ENCODE measurements at places on chromosomes 7 and 10.

DNA sequence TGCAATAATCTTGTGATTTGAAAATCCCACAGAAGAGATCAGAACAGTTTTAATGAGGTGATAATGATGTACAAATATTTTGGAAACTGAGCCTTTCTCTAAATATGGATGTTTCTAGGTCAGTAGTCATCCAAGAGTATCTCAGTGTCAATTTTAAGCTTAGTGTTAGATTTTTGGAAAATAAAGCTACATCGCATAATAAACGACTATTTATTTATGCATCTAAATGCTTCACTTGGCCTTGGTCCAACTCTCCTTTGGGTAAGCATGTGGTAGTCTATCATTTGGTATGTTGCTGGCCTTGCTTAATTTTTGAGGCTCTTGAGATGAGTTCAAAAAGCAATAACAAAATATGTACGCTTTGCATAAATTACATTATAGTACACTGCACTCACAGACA is 5.4 kb upstream of the PPP1R9A start:
- DNase-seq: no peak

DNA sequence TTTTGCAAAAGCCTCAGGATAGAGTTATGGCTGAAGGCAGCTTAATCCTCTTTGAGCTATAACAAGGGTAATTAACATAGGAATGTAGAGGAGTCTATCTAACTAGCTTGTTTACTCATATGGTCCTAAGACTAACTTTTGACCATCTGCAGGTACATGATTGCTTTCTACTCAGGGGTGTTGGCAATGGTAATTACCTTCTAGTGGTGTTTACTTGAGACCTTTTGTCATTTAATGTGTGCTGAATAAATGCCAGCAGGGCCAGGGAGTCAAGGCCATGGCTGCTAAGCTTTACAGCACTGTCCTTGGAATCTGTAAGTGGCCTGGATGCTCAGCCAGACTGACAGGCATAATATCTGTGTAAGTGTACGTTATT is 1325.0 kb downstream of the XPNPEP1 start:
- no peak for DNase-seq

- DNase-seq: no peak
These were observed 99.0 kb upstream of the FZD1 start for GRCh38 chr7:91165006-91165845.

DNA sequence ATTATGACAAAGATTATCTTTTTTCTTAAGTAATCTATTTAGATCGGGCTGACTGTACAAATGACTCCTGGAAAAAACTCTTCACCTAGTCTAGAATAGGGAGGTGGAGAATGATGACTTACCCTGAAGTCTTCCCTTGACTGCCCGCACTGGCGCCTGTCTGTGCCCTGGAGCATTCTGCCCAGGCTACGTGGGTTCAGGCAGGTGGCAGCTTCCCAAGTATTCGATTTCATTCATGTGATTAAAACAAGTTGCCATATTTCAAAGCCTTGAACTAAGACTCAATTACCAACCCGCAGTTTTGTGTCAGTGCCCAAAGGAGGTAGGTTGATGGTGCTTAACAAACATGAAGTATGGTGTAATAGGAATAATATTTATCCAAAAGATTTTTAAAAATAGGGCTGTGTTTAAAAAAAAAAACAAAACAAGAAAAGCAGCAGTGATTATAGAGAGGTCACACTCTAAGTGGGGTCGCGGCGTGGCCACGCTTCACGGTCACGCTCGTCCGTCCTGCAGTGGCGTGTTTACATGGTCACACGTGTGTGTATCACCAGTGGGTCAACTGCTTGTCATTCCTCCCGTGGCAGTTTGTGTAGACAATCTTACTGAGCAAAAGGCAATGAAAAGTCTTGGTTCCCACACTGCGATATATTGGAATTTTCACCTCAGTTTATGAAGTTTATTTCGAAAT is 10.8 kb downstream of the INSIG1 start:
- DNase-seq: no peak

GRCh38 chr7:47428768-47429472 is 153.0 kb downstream of the TNS3 start:
- no peak for DNase-seq

GRCh38 chr7:6106140-6106904 is 75.1 kb downstream of the ANKRD61 start:
- DNase-seq: peak; percentile 44

DNA sequence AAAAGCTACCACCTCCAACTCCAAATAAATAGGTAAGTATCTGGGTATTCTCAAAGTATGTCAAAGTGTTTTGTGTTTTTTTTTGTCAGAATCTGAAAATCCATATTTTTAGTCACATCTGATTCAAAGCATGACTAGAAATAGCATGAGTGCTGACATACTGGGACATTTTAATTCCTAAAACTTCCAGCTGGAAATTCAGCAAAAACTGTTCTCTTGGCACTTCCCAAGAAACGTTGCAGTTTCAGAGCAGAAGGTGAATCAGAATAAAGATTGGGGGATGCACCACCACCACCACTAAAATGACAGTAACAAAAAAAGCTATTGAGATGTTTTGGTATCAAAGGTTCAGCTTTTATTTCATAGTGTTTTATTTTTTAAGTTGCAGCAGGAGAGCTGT is 724.6 kb upstream of the CELF2 start:
- no peak for DNase-seq

- no peak for DNase-seq
These were observed 122.6 kb downstream of the HBP1 start for GRCh38 chr7:107291434-107291833.

GRCh38 chr7:99594948-99595745 is 2.9 kb upstream of the TMEM225B start:
- no peak for DNase-seq

- DNase-seq: no peak
These were observed 34.1 kb upstream of the RTKN2 start for GRCh38 chr10:62302760-62303159.

DNA sequence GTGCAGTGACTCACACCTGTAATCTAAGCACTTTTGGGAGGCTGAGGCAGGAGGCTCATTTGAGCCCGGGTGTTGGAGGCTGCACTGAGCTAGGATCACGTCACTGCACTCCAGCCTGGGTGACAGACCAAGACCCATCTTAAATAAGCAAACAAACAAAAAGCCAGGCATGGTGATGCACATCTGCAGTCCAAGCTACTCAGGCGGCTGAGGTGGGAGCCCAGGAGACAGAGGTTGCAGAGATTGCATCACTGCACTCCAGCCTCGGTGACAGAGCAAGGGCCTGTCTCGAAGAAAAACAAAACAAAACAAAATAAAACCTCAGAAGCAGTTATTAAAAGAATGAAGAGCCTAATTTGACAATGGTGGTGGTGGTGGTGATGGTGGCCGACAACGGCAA is 132.5 kb downstream of the PARD3 start:
- DNase-seq: no peak

- DNase-seq: no peak
These were observed 336.3 kb upstream of the MAGI2 start for GRCh38 chr7:79789584-79790345.

DNA sequence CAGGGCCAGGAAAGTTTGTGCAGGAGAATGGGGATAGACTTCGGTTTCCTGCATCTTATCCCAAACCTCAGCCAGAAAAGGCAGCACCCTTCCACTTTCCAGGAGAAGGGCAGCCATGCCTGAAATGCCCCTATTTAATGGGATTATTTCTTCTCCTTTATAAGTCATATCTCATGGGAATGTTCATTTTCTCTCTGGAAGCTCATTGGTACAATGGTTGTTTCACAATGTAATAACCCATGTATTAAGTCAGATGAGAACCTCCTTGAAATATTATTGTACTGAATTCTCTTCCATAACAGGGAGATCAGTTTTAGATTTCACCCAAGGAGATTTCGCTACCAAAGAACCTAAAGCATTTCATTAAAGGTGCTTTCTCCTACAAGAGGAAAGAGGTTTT is 457.5 kb downstream of the KCNMA1 start:
- DNase-seq: no peak

DNA sequence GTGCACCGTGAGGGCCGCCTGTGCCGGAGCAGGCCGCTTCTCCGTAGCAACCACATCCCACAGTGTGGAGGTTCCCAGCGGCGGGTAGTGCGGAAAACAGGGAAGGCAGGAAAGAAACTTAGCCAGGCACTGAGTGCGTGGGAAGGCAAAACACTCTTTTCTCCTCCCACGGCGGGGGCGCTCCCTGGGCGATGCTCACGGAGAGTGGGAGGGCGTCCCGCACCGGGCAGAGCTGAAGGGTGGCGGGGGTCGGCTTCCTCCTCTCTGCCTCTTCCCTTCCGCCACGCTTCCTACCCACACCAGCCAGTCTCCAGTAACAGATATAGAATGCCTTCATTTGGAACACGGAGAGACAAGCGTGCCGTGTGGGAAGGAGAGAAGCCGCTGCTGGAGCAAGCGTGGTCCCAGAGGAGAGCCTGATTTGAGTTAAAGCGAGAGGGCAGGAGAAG is 252.5 kb downstream of the PAXIP1 start:
- no peak for DNase-seq

- DNase-seq: no peak
These were observed 109.7 kb downstream of the STRA8 start for GRCh38 chr7:135343361-135343760.

DNA sequence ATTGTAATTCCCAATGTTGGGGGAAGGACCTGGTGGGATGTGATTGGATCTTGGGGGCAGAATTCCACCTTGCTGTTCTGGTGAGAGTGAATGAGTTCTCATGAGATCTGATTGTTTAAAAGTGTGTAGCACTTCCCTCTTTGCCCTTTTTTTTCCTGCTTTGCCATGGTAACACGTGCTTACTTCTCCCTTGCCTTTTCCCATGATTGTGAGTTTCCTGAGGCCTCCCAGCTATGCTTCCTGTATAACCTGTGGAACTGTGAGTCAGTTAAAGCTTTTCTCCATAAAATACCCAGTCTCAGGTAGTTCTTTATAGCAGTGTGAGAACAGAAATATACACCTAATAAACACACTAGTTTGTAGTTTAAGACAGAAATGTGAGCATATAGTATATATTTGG is 166.8 kb upstream of the MAGI2 start:
- DNase-seq: no peak

GRCh38 chr10:117967149-117967650 is 79.5 kb downstream of the RAB11FIP2 start:
- DNase-seq: no peak

DNA sequence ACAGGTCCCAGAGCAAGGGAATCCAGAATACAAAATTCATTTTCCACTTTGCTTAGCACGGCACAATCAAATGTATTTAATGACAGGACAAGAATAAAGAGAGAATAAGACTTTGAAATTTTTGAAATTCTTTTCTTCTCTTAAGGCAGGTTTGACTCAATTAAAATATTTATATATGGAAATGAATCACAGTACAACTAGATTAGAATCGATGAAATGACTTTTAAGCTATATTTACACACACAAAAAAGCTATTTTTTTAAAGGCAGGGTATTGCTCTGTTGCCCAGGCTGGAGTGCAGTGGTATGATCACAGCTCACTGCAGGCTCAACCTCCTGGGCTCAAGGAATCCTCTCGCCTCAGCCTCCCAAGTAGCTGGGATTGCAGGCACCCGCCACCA is 265.4 kb upstream of the SLC26A5 start:
- DNase-seq: no peak

DNA sequence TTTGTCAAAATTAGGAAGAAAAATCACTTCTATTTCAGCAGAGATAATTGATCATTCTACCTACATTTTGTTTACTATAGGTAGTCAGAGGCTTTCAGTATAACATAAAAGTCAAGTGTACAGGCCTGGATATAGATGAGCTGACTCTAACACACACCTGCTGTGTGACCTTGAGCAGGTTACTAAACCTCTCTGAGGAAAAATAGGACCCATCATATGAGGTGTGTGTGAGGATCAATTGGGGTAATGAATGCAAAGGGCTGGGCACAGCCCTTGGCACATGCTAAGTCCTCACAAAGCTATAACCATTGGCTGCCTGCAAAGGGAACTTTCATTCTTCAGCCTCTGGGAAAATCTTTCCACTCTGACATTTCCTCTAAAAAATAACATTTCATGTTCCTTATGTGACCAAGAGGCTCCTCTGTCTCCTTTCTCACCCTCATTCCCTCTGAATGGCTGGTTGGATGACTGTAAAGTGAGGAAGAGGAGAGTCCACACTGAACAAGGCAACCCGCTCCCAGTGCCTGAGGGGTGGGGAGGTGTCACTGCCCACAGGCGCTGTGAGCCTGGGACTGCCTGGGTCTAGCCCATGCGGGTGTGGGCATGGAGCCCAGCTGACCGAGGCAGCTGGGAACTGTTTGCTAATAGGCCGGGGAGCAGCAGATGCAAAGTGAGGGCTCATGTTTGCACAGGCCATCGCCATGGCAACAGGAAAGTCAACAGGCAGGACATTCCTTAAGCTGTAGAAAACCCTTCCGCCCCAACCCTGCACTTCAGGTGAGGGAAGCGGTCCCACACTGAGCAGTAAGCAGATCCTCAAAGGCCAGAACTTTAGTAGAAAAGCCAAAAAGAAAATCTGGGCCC is 36.8 kb downstream of the MYOF start:
- no peak for DNase-seq

DNA sequence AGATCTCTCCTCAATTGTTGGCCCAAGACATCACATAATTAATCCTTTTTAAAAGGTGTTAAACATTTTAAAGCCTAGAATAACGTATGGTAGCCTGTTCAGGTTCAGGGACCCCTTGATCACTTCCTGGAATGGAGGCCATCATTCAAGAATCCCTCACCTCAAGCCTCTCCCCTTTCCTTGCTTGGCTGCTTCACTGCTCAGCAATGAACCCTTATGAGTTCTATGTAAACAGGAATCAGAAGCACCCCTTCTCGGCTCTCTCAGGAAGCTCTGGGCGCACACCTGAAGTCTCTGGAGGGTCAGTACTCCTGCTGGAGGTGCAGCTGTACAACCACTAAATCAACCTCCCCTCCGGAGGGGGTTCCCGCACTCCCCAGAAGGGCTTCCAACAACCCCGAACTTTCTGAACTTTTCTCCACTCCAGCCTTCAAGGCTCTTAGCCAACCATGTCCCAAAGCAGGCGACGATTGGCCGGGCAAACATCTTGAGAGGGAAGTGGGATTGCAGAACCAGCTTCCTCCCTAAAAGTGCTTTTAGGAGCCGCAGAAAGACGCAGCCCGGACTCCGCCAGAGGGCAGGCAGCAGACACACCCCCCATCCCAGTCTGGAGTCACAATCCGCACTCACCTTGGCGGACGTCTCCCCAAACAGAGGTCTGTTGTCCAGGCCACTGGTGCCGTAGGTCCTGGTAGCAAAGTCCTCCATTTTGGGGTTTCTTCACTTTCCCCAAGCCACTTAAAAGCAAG is 562 bp downstream of the TMEM243 start:
- DNase-seq: peak; percentile 46

Data from stimulated activated CD8-positive, alpha-beta memory T cell treated with anti-CD3 and anti-CD28 coated beads, Interleukin-4, amount 100 ng/mL, for 48 hours (primary cell).